Fibroblast of skin of right quadriceps (primary cell): ENCODE measurements at places on chromosomes 13 and 19.

- peak; percentile 27 for DNase-seq
Observed at GRCh38 chr19:3818466-3818865, 32.3 kb upstream of the MATK start.

DNA sequence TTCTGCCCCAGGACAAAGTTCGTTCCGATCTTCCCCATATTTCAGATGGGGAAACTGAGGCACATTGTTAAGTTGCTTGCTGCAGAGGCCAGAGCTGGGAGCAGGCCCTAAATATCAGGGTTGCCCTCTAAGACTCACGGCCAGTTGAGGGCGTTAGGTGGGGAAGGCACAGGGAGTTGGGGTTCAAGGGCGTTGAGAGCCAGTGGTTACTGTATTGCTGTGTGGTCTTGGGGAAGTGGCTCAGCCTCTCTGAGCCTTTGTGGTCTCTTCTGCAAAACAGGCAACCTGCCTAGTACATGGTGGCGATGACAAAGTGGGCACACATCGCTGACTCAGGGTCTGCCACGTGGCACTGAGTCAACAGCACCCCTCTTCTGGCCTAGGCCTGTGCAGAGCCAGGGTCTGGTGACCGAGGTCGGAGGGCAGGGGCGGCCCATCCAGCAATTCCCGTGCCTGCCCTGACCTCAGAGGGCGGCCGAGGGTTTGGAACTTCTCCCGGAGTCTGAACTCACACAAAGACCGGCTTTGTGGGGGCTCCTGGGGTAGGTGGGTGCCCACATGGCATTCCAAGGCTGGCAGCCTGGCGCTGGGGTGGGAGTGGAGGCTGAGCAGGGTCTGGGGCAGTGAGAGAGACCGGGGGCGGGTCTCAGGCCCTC is 10.2 kb downstream of the TNFAIP8L1 start:
- no peak for DNase-seq

DNA sequence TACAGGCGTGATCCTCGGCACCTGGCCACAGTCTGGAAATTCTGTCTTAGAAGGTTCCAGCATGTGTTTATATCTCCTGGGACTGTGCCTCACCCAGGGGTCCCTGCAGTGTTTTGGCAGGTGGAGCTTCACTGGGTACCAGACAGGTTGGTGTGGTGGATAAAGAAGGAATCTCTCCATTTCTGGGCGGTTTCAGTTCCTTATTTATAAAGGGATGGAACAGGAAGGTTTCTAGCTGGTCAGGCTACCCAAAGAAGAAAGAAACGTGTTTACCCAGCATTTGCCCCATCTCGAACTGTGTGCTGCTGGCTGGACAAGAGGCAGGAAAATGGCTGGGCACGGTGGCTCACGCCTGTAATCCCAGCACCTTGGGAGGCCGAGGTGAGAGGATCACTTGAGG is 9.8 kb downstream of the PNPLA6 start:
- no peak for DNase-seq

GRCh38 chr13:97385146-97385545 is 48.8 kb upstream of the RAP2A start:
- peak; percentile 22 for DNase-seq

DNA sequence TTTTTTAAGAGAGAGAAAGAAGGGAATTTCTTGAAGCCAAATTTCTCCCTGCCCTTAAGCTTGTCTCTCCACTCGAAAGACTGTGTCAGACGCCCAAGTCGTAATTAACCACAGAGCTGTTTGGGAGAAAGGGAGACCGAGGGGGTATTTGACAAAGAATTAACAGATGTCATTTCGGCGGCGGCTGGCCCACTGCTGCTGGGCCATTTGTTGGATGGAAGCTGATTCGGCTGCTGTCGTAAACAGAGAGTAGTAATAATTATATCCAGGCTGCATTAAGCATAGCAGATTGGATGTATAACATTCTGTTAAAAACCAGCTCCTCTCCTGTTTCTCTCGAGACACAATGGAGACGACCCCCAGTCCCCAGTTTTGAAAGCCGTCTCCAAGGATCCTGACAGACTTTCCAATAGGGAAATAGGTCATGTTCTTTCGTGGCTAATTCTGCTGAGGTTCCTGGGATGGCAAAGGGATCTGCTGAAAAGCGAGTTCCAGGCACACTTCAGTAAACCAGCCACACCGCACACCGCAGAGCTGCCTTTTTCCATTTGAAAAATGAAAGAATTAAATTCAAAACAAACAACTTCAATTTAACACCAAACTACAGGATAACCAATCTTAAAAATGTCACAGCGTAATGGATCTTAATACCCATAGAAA is 71.5 kb downstream of the KCTD15 start:
- peak; percentile 6 for DNase-seq

GRCh38 chr13:93847162-93847561 is 620.6 kb downstream of the GPC6 start:
- peak; percentile 76 for DNase-seq

DNA sequence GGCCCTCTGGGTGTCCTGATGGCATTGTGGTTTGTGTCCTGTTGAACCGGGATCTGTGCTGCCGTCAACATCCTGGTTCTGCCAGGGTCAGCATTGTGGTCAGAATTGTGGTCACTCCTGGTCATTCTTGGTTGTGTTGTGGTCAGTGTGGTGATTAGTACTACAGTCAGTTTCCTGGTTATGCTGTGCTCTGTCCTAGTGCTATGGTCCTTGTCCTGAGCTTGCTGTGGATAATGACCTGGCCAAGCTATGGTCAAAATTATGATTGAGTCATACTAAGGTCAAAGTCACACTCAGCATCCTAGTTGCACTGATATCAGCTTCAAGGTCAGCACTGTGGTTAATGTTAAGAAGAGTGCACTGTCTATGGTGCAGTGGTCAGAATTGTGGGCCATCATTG is 4.5 kb upstream of the OLFM2 start:
- DNase-seq: no peak

- peak; percentile 1 for DNase-seq
Observed at GRCh38 chr13:102484329-102484728, 82.5 kb upstream of the FGF14 start.

DNA sequence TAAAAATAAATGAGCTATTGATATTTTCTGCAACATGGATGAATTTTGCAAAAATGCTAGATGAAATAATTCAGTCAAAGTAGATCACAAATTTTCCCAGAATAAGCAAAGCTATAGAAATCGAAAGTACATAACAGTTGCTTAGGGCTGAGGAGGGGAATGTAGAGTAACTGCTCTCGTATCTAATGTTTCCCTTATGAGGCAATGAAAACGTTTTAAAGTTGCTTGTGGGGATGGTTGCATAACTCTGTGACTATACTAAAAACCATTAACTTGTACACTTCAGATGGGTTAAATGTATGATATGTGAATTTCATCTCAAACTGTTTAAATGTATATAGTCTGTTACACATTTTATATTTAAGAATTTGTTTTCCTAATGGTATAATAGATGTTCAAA is 231.7 kb downstream of the GGACT start:
- DNase-seq: peak; percentile 30

DNA sequence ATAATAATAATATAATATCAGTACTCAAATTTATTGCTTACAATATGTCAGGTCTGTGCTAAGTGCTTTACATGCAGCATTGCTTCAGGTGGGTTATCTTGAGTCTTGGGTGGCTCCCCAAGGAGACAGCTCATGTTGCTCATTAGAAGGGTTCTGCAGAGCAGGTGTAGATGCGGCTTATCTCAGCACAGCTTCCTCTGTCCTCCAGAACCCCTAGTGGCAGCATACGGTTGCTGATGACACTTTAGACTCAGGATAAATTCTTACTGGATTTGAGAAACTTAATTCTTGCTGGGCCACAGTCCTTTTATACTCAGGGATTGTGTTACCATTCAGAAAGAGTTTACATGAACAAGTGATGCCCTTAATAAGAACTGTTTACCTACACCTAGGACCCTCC is 8.9 kb downstream of the COG3 start:
- no peak for DNase-seq

GRCh38 chr13:96065849-96066248 is 12.6 kb upstream of the UGGT2 start:
- DNase-seq: no peak

DNA sequence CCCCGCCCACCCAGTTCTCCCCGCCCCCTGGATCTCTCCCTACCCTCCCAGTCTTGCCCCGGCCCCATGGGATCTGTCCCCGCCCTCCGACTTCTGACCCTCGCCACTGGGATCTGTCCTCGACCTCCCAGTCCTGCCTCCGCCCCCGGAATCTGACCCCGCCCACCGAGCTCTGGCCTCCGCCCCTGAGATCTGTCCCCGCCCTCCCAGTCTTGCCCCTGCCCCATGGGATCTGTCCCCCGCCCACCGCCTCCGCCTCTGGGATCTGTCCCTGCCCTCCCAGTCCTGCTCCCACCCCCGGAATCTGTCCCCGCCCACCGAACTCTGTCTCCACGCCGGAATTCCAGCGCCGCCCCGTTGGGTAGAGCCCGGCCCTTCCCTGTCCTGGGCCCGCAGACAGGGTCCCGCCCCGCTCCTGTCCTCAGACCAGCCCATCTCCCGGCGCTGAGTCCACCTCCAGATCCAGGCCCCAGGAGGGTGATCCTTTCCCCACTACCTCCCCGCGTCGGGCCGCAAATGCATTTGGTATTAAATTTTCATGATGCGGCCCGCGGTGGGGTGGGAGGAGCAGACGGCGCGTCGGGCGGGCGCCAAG is 1.5 kb upstream of the SLC17A7 start:
- peak; percentile 87 for DNase-seq

DNA sequence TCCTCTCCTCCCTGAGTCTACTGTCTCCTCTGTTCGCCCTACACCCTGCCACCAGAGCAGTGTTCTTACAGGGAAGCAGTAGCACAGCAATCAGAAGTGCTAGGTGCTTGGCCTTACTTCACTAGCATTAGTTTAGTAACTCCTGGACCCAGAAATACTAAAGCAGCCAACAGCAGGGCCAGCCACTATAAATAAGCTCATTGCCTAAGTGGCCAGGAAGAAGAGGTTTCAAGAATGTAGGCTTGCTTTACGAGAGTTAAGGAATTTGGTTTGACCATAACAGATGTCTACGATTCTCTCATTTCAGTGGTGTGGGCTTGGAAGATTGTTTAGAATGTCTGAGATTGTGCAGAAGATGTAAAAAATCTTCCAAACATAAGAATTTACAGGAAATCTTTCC is 103.3 kb downstream of the ZAR1L start:
- peak; percentile 94 for DNase-seq

DNA sequence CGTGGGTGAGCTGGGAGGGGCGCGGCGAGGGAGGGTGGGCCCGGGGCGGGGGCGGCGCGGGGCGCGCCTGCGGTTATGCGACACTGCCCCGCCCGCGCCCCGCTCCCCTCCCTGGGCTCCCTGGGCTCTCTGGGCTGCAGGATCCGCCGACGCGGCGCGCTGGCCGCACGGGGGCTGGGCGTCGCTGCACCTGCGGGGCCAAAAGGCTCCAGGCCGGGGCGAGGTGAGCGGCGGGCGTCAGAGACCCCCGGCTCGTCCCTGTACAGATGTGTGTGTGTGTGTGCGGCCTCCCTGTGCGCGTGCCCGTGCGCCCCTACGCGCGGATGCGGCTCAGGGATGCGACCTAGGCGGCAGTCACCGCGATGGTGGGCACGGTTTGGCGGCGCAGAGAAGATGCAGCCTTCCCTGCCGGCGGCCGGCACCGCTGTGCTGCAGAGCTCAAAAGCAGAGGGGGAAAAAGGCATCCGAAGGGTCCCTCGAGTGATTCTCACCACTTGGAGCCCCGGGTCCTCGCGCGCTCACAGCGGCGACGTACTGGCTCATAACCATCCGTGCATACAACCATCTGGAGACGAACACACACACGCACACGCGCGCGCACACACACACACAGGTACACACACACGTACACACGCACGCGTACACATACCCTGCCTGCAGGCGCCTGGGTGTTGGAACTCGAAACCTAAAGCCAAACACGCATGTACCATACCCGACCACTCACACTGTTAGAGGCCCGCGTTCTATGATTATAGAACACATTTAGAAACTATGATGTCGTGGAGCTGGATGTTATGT is 709 bp downstream of the ATP8A2 start:
- no peak for DNase-seq

DNA sequence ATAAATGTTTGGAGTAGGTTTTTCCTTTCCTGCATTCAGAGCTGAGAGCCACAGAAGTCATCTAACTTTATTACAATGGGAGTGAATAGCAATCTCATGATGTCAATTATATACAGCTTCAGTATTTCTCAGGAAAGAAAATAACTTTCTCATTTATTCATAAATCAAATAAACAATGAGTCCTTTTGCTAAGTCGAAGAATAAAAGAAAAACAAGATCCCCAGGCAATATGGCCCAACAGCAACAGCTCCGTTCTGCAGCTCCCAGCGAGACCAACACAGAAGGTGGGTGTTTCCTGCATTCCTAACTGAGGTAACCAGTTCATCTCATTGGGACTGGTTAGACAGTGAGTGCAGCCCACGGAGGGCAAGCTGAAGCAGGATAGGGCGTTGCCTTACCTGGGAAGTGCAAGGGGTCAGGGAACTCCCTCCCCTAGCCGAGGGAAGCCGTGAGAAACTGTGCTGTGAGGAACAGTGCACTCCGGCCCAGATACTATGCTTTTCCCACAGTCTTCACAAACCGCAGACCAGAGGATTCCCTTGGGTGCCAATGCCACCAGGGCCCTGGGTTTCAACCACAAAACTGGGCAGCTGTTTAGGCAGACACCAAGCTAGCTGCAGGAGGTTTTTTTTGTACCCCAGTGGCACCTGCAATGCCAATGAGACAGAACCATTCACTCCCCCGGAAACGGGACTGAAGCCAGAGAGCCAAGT is 128.2 kb downstream of the SLITRK1 start:
- DNase-seq: no peak

GRCh38 chr19:16899566-16900075 is 10.8 kb downstream of the F2RL3 start:
- no peak for DNase-seq

DNA sequence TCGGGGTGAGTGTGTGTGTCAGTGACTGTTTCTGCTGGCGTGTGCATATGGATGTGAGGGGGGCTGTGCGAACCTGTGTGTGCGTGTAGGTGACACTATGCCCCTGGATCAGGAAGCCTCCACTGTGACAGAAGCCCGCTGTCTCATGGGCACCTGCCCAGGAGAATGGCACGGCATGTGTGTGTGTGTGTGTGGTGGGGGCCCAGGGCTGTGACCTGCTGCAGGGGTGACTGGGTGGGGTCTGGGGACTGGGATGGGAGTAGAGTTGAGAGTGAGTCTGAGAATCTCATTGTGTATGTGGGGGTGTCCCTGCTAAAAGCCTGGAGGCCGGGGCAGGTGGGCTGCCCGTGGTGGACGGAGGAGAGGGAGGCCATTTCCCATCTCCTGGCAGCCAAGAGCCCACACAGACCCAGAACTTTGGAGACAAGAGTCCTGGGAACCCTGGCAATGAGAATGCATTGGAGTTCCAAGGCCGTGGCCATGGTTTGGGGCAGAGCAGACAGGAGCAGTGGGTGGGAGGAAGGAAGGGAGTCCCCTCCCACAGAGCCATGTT is 6.4 kb upstream of the TPM4 start:
- no peak for DNase-seq
